Right lobe of liver (tissue), 6 donors: ENCODE measurements at places on chromosomes 12 and 14. TPM values are rescaled to one million over a fixed set of nuclear protein-coding genes. Genes with fewer than 3 reads are reported as not detected.

- peak overlapping the region; percentile 43 for H3K4me3 ChIP-seq
- no peaks in the 10 kb centered on the region for H3K4me1 ChIP-seq
- H3K27ac ChIP-seq: no peak overlapping the region
- H3K27me3 ChIP-seq: no peaks in the 10 kb centered on the region
Measured at GRCh38 chr12:12072064-12072760, 1.5 kb downstream of the BCL2L14 start.

GRCh38 chr12:100668945-100669536 is 95.6 kb downstream of the GAS2L3 start:
- H3K4me1 ChIP-seq: no peaks in the 10 kb centered on the region
- no peaks in the 10 kb centered on the region for H3K27me3 ChIP-seq
- H3K27ac ChIP-seq: no peak overlapping the region
- H3K36me3 ChIP-seq: no peaks in the 10 kb centered on the region

The SDR9C7 gene
- total RNA-seq: not detected

The ARG2 gene
- total RNA-seq: not detected

DNA sequence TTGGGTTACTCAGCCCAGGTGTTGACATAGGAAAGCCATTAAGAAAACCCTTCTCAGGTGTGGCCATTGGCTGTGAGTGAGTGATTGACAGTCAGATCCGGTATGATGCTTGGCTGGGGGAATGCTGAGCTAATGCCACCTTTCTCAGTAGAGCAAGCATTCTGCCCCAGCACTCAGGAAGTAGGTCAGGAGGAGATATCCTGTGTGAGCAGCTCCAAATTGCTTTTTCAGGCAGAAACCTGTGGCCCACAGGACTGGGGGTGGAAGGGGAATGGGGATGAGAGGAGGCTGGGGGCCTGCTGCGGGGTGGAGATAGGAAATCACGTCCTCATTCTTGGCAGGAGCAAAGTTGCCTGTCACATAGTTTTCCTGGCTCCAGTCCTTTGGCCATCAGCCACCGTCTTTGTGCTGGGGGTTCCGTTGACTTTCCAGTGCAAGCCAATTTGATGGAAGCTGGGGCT is 55.7 kb downstream of the NINJ2 start:
- H3K4me1 ChIP-seq: peaks cover 42% of the 10 kb centered on the region
- no peak overlapping the region for H3K4me3 ChIP-seq
- no peaks in the 10 kb centered on the region for H3K36me3 ChIP-seq
- H3K27me3 ChIP-seq: no peaks in the 10 kb centered on the region
- H3K27ac ChIP-seq: peak overlapping the region; percentile 9
- peak; percentile 60 for DNase-seq

DNA sequence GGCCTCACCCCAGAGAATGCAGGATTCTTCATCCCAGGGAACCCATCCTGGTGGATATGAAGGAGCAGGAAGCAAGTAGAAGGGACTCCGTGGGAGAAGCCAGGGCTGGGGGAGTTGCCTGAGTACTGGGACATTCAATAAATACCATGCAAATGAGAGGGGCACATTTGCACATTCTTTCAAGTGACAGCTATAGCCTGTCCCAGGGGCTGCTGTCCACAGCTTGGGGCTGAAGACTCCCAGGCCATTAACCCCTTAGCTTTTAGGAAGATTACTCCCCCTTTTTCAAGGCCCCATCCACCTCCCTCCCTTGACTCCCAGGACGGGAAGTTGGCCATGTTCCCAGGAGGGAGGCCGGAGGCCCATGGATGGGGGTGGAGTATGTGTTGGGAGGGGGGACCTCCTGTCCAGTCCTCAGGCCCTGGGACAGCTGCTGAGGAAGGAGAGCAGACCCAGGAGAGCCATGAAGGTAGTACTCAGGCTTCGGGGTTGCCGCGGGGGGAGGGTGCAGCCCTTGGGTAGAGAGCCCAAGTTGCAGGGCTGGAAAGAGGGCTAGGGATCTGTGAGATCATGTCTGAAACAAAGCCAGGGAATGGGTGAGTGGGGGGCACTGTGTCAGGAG is 974 bp upstream of the TNS2 start:
- H3K36me3 ChIP-seq: no peaks in the 10 kb centered on the region
- peak overlapping the region; percentile 76 for H3K4me3 ChIP-seq
- peaks cover 58% of the 10 kb centered on the region for H3K4me1 ChIP-seq

The BCL2L2 gene
- 12.8 TPM for total RNA-seq

The NINJ2 gene
- 9.2 TPM for total RNA-seq

DNA sequence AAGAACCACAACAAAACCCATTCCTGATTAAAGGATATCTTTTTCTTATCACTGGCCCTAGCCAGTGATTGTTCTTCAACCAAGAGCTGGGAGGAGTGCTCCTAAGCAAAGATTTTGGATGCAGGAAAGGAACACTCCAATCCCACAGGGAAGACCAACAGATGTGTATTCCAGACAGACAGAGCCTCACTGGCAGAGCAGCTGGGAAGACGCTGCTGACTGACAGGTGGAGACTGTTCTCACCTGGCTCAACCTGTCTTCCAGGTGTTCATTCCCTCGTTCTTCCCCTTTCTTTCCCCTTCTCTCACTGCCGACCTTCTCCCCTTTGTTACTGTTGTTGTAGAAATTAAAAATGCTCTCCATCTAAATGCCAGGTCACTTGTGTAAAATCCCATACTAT is 89.7 kb upstream of the CCDC198 start:
- no peak for DNase-seq
- no peaks in the 10 kb centered on the region for H3K4me1 ChIP-seq
- H3K27me3 ChIP-seq: no peaks in the 10 kb centered on the region
- no peak overlapping the region for H3K4me3 ChIP-seq
- no peaks in the 10 kb centered on the region for H3K36me3 ChIP-seq

DNA sequence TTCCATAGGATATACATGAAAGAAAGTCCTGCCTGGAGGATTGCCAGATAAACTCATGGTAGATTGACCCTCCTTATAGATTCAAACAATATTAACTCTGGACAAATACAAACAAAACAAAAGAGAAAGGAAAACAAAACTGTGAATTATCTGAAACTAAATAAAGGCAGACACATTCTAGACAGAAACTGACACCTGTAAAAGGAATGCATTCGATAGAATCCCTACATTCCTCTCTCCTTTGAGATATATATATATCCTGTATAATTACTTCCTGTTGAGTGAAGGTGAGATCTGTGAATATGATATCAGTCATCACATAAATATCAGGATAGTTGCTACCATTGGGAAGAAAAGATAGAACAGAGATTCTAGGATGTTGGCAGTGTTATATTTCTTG is 948.4 kb upstream of the ATXN7L3B start:
- no peak overlapping the region for H3K27ac ChIP-seq
- no peaks in the 10 kb centered on the region for H3K36me3 ChIP-seq
- H3K4me3 ChIP-seq: no peak overlapping the region
- DNase-seq: no peak

- DNase-seq: peak; percentile 81
- H3K4me3 ChIP-seq: peak overlapping the region; percentile 57
- no peaks in the 10 kb centered on the region for H3K27me3 ChIP-seq
- H3K36me3 ChIP-seq: peaks cover 10% of the 10 kb centered on the region
- H3K4me1 ChIP-seq: no peaks in the 10 kb centered on the region
Measured at GRCh38 chr12:121811434-121812319, 7.9 kb downstream of the SETD1B start.
